ENCODE measurements at places on chromosomes 11 and 22. TPM values are rescaled to one million over a fixed set of nuclear protein-coding genes. Genes with fewer than 3 reads are reported as not detected.

- H3K4me1 ChIP-seq = peaks cover 6% of the 10 kb centered on the region
- H3K36me3 ChIP-seq = peaks cover 5% of the 10 kb centered on the region
- no peak overlapping the region for H3K4me3 ChIP-seq
- H3K27ac ChIP-seq = peak overlapping the region; percentile 50
- DNase-seq = no peak
Measured at GRCh38 chr11:44597358-44598012, 32.0 kb downstream of the CD82 start.

MORC2 gene
- 32.5 TPM for total RNA-seq

DNA sequence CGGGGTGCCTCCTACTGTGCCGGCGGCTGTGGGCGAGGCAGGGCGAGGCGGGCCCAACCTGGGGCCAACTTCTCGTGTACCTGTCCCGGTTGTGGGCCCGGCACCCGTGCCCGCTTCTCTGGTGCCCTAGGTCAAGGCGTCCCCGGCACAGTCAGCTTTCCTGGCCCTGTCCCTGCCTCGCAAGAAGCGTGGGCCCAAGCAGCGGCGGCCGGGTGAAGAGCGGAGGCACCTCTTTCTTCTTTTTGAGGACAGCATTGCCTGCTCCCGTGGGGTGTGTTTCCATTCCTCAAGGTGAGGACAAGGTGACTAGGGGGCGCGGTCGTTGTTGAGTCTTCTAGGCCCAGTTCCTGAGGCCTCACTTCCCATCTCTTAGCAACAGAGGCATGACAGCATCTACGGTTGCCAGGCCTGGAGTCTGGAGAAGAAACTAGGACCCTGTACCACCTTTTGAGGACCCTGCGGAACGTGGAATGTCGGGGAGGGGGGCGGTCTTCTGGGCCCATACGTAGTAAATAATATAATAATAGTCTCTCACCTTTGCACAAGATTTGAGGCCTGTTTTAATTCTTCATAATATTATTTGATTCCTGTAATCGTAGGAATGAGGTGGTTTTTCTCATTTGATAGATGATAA, 418 bp downstream of the ACO2 start:
- H3K4me3 ChIP-seq = peak overlapping the region; percentile 99
- no peaks in the 10 kb centered on the region for H3K4me1 ChIP-seq
- peaks cover 2% of the 10 kb centered on the region for H3K36me3 ChIP-seq
- DNase-seq = peak; percentile 79
- peak overlapping the region; percentile 97 for H3K27ac ChIP-seq

DNA sequence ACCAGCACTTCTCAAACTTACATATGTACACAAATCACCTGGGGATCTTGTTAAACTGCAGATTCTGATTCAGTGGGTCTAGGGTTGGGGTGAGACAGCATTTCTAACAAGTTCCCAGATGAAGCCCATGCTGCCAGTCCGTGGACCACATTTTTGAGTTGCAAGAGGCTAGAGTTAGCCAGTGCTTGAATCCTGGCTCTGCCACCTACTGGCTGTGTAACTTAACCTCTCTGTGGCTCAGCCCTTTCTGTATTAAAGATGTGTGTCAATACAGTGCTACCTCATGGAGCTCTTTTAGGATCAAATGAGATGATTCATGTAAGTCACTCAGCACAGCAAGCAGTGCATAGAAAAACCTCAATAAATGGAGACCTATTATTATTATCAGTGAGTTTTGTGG, 90.2 kb upstream of the ISX start:
- no peak for DNase-seq
- no peaks in the 10 kb centered on the region for H3K36me3 ChIP-seq
- no peaks in the 10 kb centered on the region for H3K4me1 ChIP-seq
- H3K27me3 ChIP-seq = no peaks in the 10 kb centered on the region

VSIG2 gene
- not detected for total RNA-seq

DNA sequence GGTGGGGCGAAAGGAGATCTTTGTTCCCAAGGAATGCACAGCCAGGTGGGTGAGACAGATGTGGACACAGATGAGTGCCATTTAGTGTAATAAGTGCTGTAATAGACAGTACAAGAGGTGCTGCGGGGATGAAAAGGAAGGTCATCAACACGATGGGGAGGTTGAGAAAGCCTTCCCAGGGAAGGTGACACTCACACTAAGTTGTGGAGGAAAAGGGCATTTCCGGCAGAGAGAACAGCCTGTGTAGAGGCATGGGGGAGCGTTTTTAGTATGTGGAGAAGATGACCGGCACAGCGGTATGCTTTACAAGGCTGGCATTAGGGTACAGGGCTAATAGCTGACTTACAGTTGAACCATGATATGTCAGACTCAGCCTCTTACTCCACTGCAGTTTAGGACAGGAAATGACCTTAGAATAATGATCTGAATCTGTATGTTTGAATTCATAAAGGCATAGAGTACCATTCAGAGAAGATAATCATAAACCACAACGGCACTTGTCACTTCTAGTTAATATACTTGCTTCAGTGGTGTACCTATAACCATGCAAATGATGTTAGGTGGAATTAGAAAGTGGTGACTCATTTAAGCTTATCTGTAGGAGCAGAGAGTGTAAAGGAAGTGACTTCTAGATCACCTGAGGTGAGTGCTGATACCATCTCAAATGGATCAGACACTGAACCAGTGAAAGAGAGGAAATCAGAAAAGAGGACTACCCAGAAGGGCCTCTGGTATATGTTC, 60.6 kb downstream of the FAM83F start:
- no peak for DNase-seq
- no peaks in the 10 kb centered on the region for H3K27me3 ChIP-seq
- H3K27ac ChIP-seq = no peak overlapping the region

SAA4 gene
- total RNA-seq = not detected

POU2AF3 gene
- 10.9 TPM for total RNA-seq

All from Peyer's patch (tissue), 4 donors.